Activated CD4-positive, alpha-beta T cell treated with anti-CD3 and anti-CD28 coated beads, Interleukin-2, amount 50 U/mL, for 16 hours (primary cell): ENCODE measurements at places on chromosomes 11 and 22.

DNA sequence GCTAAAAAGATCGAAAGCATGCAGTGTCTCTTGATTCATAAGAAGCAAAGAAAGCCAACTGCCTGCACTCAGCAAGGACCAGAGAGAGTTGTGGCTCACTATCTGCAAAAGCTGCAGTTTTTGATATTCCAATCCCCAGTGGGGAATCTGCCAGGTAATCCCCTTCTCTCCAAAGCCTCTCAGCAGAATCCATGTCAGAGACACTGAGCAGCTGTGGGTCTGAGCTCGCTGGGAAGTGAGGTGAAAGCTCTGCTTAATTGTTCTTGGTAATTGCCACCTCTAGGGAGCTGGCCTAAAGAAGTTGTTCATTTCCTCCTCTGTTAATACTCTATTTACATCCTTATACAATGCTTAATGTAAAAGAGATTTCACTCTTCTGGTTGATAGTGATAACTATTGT is 261.3 kb upstream of the LRRC4C start:
- no peak for DNase-seq

DNA sequence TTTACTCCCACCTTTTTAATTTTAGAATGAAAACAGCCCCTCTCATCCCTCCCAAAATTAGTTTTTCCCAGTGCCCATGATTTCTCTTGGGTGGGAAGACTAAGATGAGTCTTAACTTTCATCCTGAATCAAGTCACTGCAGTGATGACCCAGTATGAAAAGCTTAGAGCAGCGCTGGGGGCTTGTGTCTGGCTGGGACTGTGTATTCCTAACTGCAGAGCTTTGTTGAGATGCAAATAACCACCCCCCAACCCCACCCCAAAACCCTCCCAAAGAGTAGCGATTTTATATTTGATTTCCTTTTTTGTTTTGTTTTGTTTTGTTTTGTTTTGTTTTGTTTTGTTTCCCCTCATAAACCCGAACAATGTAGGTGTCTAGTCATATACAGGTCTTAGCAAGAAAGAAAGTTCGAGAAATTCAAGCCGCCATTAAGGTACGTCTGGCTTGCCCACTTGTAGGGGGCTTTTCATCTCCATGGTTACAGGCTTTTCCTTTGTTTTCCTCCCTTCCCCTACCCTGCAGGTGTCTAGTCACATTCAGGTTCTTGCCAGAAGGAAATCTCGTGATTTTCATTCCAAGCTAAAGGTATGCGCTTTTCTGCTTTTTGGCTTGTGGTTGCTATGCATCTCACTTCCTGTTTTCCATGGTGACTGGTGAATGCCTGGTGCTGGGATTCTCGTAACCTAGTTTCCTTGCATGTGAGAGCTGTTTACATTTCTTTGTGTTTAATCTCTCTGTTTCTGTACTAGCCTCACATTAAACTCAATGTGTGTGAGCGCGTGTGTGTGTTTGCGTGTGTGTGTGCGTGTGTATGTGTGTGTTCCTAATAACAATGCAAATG is 144.6 kb upstream of the RASSF10 start:
- no peak for DNase-seq

DNA sequence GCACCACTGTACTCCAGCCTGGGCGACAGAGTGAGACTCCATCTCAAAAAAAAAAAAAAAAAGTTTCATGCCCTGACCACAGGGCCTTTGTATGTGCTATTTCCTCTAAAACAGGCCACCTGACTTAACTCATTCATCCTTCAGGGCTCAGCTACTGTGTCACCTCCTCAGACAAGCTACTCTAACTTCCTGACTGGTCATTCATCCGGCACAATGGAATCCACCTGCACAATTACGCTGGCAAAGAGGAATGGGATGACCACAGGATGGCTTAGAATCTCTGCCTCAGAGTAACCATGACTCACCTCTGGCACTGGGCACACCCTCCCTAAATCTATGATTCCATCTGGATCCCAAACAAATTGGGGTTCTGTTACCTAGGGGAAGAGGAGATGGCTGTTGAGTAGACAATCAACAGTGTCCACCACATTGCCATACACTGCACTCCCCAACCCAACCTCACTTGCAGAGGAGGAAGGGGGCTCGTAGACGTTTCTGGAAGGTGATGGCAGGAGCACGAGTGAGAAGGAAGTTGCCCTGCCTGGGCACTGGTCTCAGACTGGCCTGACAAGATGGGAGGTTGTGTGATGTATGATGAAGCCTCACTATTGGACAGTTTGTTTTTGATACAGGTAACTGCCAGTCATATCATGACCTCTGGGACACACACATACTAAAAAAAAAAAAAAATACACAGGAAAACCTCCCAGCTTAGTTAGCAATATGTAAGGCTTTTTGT is 22.8 kb upstream of the HMOX1 start:
- DNase-seq, result no peak

DNA sequence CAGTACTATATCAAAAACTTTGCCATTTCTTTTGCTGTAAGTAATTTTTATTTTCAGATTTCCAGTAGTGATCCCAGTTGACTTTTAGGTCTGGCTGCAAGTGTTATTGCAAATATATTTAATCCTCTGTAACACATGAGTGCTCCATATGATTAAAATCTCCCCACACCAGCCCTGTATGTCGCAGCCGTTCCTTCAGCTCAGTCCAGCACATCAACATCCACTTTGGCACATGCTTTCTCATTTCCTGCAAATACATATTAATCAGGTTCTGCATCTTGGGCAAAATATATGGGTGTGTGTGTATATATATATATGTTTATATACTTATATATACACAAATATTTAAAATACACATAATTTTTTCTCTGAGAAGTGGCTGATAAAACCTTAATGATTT is 919.5 kb downstream of the JRKL start:
- no peak for DNase-seq
